ENCODE measurements at places on chromosomes 12 and 14.

- DNase-seq, result no peak
Measured at GRCh38 chr12:40889329-40889728, 197.1 kb downstream of the CNTN1 start.

DNA sequence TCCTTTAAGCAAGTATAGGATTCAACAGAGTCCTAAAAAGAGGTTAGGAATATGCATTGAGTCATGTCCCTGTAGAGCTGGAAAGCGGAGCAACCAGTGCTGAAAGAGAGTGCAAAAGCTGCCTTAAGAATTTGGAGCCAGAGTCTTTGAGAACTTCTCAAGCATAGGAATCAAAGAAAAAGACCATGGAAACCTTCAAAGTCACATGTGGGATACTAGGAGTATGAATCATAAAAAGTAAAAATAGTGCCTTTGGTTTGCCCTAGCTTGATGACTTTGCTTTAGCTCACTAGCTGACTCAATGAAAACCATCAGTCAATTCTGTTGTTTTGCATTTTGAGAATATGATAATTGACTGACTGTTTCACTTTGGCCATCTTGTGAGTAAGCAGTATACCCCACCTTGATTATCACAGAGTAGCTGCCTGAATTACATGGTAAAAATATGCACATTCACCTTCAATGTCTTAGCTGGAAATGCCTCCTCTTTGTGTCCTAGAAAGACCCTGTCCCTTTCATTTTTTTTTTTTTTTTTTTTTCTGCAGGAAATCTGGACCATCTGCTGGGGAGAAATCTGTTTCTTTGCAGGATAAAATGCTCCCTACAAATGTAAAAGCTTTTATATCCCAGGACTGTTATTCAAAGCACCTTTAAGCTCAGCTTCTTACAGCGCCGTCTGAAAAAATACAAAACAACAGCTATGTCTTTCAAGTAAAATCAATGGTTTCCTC is 248.6 kb upstream of the KRR1 start:
- no peak for DNase-seq

GRCh38 chr14:89399157-89399556 is 17.9 kb downstream of the FOXN3 start:
- no peak for DNase-seq

DNA sequence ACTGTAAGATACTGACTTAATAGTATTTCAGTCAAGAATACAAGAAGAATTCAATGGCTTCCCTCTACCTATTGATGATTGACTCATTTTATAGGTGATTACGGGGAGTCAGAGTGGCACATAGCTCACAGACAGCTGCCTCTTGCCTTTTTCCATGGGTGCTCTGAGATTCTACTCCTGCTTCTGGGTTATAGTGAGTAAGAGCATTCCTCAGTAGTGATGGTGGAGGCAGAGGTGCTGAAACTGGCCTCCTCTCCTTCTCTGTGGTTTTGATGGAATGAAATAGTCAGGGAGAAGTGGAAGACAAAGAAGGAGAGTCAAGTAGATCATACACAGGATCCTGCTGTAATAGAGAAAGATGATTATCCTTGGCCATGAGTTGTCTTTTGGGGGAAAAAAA is 438.2 kb upstream of the FAR2 start:
- no peak for DNase-seq

DNA sequence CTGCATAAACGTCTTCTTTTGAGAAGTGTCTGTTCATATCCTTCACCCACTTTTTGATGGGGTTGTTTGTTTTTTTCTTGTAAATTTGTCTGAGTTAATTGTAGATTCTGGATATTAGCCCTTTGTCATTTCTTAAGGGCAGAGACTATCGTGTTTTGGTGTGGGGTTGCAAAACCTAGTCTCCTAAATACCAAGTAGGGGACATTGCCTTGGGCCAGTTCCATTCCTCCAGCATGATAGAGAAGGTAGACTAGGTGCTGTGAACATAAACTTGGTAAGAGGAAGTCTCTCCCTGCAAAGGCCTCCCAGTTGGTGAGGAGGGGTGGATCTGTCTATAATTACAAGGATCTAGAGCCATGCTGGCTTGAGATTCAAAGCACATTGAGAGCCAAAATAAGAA is 390.7 kb downstream of the VRK1 start:
- no peak for DNase-seq

GRCh38 chr12:48279601-48280000 is 71.1 kb downstream of the ZNF641 start:
- no peak for DNase-seq

DNA sequence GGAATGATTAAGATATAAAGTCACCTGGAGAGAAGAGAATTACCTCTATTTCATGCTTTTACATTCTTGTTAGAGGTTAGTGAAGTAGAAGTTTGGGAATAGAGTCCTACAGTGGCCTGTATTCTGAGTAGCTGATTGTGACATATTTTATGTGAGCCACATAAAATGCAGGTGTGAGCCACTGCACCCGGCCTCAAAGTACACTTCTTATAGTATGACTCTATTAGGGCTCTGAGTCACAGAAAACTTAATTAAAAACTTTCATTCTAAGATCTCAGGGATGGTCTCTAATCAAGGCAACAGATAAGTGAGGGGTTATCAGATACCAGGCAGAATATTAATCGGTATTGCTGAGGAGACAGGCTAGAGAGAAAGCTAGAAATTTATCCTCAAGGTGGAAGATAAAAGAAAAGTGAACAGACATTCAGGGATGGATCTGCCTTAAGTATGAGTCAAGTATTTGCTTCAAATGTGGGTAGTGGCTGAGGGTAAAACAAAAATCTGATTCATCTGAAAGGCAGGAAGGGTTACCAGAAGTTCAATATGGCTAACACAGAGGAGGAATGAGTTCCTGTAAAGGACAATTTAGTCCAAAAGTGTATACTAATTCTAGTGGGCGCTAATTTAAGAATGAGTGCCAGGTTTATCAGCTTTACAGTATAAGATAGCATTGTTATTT is 5.5 kb upstream of the G2E3 start:
- no peak for DNase-seq

DNA sequence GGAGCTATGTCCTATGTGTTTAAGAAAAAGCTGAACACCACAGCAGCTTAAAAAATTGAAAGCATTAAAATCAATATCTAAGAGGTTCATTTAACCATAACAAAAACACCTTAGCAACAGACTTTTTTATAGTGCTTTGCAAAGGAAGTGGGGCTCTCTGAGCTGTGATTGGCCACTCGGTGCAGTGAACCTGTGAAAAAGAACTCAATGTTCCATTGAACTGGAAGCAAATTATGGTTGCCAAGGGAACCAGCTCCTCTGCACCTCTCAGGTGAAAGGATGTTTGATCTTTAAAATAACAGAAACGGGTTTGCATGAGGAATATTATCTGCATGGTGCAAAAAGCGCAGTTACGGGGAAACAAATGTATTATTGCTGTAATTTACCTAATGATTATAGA is 149.4 kb downstream of the SNAPC1 start:
- DNase-seq, result no peak

GRCh38 chr14:79420725-79421124 is 790.6 kb downstream of the DIO2 start:
- no peak for DNase-seq

All from activated T-cell treated with anti-CD3 and anti-CD28 coated beads, Interleukin-2, amount 50 U/mL, for 1 hour (primary cell).